ENCODE measurements at places on chromosomes 16 and 17.
A peak's percentile ranks its signal among the peaks of the same experiment; 100 is the strongest.

DNA sequence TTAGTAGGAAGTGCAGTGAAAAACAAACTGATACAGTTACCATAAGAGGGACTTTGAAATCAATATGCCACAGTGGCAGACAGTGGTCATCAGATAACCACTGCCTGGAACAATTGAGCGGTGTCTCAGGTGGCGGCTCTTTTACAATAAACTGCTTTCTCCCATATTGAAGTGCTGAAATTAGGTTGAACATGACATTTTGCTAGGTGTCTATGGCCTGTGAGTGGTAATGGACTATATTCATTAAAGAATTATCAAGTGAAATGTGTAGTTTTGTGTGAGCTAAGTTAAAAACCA is 214.7 kb downstream of the RPTOR start:
- DNase-seq: no peak

DNA sequence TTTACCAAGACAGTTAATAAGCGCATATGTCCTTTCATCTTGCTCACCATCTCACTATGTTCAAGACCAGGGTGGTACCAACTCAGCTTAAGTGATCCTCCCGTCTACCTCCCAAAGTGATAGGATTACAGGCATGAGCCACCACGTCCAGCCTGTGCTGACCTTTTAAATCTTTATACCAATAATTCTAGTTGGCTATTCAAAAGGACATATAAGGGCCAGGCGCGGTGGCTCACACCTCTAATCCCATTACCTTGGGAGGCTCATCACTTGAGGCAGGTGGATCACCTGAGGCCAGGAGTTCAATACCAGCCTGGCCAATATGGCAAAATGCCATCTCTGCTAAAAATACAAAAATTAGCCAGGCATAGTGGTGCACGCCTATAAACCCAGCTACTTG is 2.4 kb downstream of the CEP95 start:
- no peak for DNase-seq

DNA sequence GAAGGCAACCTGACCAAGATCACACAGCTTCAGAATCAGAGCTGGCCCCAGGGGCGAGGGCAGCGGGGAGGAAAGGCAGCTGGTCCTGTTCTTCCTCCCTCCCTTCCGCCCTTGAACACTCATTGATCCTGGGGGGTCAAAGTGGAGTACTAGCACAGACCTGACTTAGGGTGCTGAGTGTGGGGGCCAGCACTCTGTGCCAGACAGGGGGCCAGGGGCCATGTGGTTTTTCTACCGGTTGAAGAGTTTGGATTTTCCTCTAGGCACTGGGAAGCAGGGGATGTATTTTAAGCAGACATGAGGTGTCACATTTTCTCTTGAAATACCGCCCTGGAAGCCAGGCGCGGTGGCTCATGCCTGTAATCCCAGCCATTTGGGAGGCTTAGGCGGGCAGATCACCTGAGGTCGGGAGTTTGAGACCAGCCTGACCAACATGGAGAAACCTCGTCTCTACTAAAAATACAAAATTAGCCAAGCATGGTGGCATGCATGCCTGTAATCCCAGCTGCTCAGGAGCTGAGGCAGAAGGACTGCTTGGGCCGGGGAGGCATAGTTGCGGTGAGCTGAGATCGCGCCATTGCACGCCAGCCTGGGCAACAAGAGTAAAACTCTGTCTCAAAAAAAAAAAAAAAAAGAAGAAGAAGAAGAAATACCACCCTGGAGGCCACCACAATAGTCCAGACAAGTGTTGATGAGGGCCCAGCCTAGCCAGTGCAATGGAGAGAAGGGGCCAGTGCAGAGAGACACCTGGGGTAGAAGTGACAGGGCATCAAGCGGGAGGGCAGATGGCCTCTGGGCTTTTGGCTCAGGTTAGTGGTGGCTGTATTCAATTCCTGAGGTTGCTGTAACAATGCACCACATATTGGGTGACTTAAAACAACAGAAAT is 15.3 kb downstream of the OSBPL7 start:
- DNase-seq: no peak

GRCh38 chr17:7479213-7480088 is at the start of gene ZBTB4:
ZBTB4 (minus strand) TSS chr17:7479631; CDS start chr17:7466801, 12,830 bp downstream.
- peak; percentile 45 for DNase-seq

GRCh38 chr16:19294156-19294649 is 8.7 kb downstream of the CLEC19A start:
- DNase-seq: no peak

DNA sequence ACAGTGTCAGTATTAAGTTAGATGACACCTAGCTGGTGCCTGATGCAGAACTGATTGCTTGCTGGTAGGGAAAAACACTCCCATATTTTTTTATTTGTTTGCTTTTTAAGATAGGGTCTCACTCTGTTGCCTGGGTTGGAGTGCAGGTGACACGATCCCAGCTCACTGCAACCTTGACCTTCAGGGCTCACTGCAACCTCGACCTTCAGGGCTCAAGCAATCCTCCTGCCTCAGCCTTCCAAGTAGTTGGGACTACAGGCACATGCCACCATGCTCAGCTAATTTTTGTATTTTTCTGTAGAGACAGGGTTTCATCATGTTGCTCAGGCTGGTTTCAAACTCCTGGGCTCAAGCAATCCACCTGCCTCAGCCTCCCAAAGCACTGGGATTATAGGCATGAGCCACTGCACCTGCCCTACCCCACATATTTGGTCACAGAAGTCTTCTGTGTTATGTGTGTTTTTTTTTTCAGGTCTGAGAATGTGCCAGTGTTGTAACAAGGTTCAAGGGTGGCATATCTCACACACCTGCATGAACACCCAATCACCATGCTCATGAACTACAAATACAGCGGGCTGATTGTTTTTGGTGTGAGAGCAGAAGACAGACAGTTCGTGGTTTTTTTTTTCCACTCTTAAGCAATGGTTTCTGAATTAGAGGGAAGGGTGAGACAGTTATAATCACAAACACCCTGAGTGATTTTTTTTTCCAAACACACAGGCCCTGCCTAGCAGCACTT is 22.8 kb downstream of the SPAG9 start:
- DNase-seq: no peak

DNA sequence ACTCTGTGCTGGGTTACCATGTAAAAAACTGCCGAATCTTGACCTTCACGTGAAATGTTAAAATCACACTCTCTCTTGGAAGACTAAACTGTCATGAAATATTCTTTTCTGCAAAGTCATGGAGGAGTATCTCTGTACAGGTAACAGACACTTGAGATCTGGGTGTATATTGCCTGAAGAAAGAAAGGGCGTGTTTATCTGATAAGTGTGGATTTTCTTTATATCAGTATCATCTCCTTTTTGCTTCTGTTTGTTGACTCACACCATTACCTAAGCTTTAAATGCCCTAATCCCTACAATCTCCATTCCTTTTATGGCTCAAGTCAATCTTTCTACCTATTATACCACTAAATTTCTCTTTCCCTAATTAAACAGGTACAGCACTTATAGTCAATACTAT is 673.2 kb upstream of the SOX9 start:
- no peak for DNase-seq
